Mammary epithelial cell (primary cell): ENCODE measurements at places on chromosomes 5 and 9. TPM values are rescaled to one million over a fixed set of nuclear protein-coding genes. Genes with fewer than 3 reads are reported as not detected.

The DMRT3 gene
- total RNA-seq = not detected in 2 replicates

The SLC1A3 gene
- 8.3 and 21.7 TPM in 2 replicates for total RNA-seq

The OR1K1 gene
- total RNA-seq = not detected

The IFNK gene
- not detected in 2 replicates for total RNA-seq

The FAM78A gene
- 0.35 and 0.42 TPM in 2 replicates for total RNA-seq

GRCh38 chr5:173051746-173052145 is 4.4 kb upstream of the CREBRF start:
- DNase-seq = no peak

- DNase-seq = peak; percentile 15
These were observed 216.8 kb upstream of the OTULINL start for GRCh38 chr5:14364576-14365472.

- DNase-seq = no peak
These were observed 303.0 kb upstream of the TLE4 start for GRCh38 chr9:79268806-79269205.

- DNase-seq = no peak
These were observed 54.8 kb upstream of the FOXB2 start for GRCh38 chr9:76964612-76965011.

DNA sequence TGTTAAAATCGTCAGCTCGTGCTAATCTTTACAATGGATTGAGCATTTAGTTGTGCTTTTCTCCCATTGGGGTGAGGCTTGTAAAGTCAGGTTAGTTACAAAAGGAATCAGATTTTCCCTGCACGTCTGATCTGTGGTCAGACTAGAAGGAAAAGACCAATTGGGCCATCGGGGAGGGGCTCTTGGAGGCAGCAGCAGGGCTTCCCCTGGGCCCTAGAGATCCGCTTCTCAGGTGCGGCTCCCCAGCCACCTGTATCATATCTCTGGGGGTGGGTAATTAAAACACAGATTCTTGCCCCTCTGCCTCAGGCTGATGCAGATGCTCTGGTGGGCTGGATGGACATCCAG is 200.3 kb downstream of the HSPA4 start:
- no peak for DNase-seq

- peak; percentile 50 for DNase-seq
These were observed 6.6 kb upstream of the FAM151B start for GRCh38 chr5:80481019-80481893.

DNA sequence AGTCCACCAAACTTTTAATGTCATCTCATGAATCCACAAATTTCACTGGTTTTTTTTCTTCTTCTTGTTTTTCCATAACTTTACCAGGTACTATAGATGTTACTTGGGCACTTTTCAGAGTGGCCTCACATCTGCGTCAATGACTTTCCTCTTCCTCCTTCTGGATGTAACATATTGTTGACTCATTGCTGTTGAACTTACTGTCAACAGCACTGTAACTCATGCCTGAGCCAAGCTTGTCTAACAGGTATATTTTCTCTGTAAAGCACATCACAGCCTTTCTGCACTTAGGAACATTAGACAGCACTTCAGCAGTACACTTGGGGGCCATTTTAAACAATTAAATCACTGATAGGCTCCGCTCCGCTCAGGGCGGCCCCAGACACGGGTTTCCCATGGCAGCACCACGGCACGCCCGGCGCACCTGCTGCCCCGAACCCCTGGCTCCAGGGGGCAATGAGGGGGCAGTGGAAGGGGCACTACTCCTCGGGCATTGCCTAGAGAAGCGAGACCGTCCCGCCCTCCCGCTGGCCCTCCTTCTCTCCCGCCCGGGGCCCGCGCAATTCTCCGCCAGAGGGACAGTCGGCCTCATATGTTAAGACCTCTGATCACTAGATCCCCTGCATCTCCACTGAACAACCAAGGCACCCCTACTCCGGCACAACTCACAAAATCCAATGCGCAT is 41.9 kb upstream of the SPATA31C2 start:
- no peak for DNase-seq

DNA sequence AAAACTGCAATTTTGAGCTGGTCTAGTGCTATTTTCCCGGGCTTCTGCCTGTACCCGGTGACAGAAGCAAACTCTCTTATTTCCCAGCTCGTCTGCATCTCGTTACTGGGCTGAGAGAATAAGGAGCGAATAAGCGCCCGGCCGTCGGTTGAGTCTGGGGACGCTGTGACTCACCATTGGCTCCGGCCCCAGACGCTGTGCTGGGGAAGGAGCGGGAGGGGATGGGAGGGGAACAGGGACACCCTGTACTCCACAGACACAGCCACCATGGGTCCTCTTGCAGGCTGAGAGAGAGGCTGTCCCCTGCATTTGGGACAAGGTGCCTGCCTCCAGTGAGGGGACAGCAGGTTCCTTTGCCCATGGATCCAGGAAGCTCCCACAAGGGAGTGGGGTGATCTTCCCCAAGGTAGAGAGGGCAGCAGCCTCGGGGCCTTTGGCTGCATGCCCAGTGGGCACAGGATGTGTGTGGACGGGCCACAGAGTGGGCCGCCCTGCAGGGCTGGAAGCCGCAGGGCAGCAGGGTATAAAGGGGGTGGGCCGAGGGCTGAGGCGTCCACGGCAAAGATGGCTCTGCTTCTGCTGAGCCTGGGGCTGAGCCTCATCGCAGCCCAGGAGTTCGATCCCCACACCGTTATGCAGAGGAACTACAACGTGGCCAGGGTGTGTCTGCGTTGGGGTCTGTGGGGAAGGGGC is at the start of gene LCN9:
Gene LCN9 (plus strand): TSS at position 552 of the 693 bp plus-strand sequence. CDS start 13 bp downstream, at position 565.
- no peak for DNase-seq

GRCh38 chr5:176491101-176491502 is 42.9 kb downstream of the FAF2 start:
- DNase-seq = no peak

DNA sequence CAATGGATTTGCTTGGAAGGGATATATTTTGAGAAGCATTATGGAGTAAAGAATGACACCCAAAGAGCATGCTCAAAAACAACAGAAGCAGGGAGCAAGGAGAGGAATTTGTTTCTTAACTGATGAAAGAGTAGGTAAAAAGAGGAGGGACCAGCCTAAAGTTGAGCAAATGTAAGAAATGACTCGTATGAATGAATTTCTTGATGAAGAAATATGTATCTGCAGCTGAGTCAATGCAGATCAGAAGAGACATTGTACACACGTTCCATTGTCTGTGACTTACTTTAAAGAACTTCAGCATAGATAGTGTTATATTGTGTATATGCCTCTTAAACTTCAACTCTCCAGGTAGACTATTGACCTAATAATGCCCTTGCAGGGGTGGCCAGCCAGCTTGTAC is 112.7 kb upstream of the NREP start:
- peak; percentile 31 for DNase-seq

GRCh38 chr5:100409660-100410151 is 125.5 kb upstream of the FAM174A start:
- no peak for DNase-seq

DNA sequence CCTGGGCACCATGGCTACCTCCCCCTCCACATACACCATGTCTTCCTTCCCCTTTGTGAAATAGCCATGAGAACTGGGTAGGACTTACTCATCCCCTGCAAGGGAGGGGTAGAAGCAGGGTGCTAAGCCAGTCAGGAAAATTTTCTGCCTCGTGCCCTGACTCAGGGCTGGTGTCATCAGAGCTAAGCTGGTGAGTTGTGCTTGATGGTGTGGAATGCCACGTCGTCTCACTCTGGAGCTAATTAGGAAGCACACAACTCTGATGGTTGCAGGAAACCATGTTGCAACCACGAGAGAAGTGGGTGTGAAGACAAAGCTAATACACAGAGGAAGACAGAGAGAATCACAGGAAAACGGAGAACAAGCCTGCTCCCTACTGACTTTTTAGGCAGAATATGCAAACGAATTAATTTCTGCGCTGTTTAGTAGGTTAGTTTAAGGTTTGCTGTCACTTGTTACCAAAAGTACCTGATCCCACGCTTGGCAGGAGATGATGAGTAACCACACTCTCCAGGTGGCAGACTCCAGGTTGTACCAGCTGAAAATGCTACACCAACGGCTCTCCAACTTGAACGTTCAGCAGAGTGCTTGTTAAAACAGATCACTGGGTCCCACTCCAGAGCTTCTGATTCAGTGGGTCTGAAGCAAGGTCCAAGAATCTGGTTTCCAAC is 54.5 kb downstream of the STK10 start:
- peak; percentile 91 for DNase-seq

DNA sequence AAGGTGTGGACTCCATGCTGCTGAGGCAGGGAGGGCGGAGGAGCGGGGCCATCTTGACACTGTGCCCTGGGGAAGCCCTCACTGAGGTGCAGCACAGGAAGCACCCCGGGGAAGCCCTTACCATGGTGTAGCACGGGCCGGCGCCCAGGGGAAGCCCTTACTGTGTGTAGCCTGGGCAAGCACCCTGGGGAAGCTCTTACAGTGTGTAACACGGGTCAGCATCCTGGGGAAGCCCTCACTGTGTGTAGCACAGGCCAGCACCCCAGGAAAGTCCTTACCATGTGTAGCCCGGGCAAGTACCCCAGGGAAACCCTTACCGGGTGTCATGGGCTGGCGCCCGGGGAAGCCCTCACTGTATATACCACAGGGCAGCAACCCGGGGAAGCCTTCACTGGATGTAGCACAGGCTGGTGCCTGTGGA is 62.6 kb upstream of the ZNF354B start:
- no peak for DNase-seq

DNA sequence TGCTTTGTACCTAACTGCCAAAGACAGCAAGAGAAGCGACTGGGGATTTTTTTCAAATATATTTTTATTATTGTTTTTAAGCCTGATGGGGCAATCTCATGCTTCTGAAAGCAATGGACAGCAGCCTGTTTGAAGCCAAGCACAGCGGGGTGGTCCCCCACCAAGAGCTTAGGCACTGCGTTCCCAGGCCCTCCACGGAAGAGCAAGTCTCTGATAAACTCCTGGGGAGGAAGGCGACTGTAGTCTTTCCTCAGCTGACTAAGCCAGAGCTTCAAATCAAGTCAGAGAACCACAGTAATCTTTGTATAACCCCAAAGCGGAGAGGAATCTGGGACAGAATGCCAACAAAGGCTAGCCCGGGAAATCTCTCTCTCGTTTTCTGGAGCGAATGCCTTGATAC is 54.4 kb downstream of the ARSB start:
- DNase-seq = no peak

DNA sequence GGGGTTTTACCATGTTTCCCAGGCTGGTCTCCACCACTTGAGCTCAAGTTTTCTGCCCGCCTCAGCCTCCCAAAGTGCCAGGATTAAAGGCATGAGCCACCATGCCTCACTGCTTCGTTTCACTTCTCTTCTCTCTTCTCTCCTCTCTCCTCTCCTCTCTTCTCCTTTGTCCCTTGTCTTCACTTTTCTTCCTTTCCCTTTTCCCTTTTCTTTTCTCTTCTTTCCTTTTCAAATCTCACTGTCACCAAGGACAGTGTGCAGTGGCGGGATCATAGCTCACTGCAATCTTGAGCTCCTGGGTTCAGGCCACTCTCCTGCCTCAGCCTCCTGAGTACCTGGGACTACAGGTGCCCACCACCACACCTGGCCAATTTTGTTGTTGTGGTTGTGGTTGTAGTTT is 49.5 kb downstream of the SLF1 start:
- no peak for DNase-seq
